Activated T-cell treated with anti-CD3 and anti-CD28 coated beads, Interleukin-2, amount 50 U/mL, for 1 hour (primary cell): ENCODE measurements at places on chromosomes 3 and 15.

DNA sequence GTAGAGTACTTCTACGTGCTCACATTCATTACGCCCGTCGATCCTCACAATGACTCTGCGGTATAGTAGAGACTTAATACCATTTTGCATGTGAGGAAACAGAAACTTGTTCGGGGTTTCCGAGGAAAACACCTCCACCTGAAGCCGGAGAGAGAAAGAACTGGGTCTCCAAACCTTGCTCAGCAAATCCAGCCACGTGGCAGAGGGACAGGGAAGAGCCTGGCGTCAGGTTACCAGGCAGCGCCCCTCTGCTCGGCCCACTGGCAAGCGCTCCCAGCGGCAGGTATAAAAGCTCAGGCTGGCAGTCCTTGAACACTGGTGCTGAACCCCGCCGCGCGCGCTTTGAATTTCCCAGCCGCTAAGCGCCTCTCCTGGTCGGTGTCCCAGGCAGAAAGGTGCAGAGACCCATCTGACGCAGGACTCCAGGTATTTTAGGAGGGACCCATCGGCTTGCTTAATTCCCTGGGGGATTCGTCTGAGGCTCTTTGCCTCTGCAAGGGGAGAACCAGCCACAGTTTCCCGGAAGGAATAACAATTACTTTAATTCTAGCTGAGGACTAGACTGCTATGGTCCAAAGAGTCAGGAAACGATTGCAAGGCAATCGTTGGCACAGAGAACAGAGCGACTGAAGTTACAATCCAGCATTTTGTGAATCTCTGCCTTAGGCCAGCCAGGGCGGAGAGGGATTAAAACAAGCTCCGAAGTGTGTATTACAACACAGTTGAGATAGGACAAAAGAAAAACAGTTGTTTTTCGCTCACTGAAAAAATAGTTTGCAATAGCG, at the start of gene C2CD4A:
TSS of gene C2CD4A (plus strand) at position 315 of the 785 bp plus-strand sequence. CDS start 637 bp downstream, outside the sequence.
- DNase-seq, result peak; percentile 69

DNA sequence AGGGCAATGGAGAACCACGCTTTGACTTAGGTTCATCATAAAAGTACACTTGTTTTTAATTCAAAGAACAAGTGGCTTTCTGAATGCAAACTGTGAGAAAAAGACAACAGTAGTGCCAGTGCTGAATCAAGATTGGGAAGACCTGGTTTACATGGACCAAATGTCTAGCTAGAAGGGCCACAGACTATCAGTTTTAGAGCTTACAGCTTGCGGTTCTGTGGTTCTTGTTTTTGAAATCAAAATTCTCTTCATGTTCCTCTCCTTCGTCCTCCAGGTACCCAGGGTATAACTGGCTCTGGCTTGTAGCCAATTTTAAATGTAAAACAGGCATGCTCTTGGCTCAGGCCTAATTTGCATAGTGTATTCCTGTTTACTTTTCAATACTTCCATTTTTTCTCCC, 124.6 kb downstream of the TGFBR2 start:
- no peak for DNase-seq

GRCh38 chr3:150038830-150039229, 68.1 kb upstream of the PFN2 start:
- DNase-seq, result no peak

DNA sequence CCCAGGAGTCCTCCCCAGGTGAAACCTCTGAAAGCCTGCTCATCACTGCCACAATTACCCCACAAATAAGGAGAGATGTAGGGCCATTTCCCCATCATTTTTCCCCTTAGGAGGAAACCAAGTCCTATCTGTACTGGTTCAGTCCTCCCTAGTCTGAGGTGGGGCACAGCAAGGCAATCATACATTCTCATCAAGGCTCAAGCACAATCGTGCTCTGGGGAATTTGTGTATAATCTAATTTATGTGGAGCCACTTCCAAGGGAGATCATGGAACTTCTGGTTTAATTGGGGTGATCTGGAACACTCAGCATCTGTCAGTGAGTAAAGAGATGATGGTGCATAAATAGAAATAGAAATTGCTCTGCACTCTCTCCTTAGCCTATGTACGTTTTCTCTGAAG, 546.9 kb downstream of the IGSF11 start:
- no peak for DNase-seq

- peak; percentile 3 for DNase-seq
These were observed 15.2 kb downstream of the C3orf22 start for GRCh38 chr3:126543457-126544061.

DNA sequence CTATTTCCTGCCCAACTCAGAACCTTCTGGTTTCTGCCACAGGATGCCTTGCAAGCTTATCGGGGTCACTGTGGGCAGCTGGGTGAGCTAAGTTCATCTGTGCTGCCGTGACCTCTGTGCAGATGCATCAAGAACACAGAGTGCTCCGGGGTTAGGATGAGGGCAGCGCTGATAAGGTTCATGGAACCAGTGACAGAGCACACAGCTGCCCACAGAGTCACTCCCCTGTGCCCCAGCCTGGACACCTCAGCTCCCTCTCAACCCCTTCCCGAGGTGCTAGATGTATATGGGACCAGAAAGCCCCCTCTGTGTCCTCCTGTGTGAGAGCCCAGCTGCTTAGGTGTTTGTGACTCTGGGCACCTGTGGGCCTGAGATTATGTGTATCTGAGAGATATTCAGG, 15.8 kb upstream of the ALAS1 start:
- no peak for DNase-seq

- DNase-seq, result no peak
These were observed 31.5 kb upstream of the MINDY4B start for GRCh38 chr3:150936693-150937092.

DNA sequence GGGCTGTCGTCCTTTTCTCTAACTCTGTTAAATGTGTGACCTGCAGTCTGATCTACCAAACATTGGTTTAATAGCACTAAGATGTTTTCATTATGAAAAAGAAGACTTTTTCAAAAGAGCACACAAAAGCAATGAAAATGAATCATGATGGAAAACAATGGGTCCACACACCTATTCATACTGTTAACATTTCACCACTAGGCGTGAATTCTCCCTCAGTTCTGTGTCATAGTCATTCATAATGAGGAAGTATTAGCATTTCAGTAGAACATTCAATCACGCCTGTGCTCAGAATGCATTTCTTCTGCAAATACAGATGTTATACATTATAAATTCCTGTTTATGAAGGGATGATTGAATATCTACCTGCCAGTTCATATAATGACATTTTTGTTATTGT, 35.9 kb downstream of the EIF4E3 start:
- no peak for DNase-seq

DNA sequence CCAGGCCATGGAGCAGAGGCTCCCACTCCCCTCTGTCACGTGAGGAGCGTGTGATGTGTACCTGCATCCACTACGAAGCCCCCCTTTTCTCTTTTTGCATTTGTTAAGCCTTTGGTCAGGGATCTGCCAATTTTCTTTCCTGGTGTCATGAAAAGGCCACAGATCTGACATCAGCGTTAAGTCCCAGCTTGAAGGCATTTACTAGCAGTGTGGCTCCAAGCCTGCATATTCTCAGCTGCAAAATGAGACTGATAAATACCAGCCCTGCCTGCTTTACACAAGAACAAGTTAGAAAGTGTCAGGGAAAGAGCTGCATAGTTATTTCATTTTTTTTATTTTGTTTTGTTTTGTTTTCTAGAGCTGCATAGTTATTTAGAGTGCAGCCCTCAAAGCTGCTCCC, 2.3 kb upstream of the ANKRD63 start:
- DNase-seq, result no peak

- DNase-seq, result no peak
These were observed 83.6 kb downstream of the RAP2B start for GRCh38 chr3:153245661-153246060.

GRCh38 chr3:67329358-67329757, 325.1 kb downstream of the SUCLG2 start:
- no peak for DNase-seq

GRCh38 chr15:41794081-41794480, 19.8 kb downstream of the MAPKBP1 start:
- DNase-seq, result no peak

GRCh38 chr3:17995769-17996168, 253.3 kb upstream of the TBC1D5 start:
- no peak for DNase-seq

DNA sequence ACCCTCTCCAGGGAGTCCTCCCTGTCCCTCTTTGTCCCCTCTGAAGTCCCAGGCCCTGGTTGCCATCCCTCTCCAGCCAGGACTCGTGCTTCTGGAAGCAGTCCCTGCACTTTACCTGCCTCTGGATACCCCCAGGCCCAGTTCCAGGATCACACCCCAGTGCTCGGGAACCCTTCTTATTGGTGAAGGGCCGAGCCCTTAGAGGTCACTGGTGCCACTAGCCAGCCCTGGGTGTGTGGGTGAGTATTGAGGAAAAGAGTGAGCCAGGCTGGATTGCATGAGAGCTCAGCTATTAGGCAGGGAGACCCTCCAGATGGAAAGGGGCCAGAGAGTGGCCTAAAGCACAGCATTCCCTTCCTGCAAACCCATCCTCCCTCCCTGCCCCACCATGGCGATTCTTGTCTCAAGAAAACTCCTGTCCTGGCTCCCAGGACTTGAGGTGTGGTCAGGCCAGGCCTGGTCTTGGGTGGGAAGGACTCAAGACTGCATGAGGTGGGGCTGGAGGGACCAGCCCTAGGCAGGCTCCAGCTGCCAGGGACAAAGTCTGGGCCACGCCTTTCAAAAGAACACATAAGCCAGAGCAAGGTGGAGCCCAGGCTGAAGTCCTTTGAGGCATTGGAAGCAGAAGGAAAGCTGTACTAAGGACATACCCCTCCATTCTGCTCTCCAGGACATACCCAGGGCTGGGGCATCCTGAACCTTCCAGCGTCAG, 4.8 kb upstream of the PHGR1 start:
- no peak for DNase-seq
